PC-3 (cell line): ENCODE measurements at places on chromosomes 1 and 21. TPM values are rescaled to one million over a fixed set of nuclear protein-coding genes. Genes with fewer than 3 reads are reported as not detected.

Gene DHRS3
- 105 and 116 TPM in 2 replicates for total RNA-seq

DNA sequence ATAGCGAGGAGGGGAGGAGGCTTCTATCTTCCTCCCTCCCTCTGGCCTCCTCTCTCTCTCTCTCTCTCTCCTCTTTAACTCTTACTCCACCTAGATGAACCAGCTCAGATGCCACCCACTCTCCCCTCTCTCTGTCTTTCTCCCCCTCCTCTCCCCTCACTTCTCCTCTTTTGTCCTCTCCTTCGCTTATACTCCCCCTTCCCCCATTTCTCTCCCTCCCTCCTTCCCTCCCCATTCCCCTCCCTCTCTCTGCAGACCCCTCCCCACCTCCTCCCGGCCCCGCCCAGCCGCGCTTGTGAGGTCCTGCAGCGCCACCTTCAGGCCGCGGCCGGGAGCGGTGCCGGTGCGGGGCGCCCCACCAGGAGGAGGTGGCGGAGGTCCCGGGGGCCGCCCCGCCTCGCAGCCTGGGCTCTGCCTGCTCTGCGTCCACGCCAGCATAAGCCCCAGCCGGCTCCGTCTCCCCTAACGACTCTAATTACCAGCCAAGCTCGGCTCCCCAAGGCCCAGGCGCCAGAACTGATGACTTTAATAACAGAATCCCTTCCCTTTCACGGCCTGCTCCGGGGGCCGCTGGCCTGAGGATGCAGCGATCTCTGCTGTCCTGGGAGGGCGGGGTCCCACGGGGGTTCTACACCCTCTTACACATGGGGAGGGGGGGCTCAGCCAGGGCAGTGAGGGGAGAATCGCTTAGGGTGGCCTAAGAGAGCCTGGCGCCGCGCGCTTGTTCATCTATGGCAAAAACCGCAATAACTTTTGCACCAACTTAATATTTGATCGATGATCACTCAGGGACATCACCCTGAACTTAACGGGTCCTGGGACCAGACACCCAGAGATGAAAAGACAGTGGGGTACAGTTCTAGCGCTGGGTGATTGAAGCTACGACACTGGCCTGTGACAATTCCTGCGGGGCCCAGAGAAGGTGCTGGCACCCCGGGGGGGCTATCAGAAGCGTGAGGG, 637.3 kb downstream of the MATN1 start:
- DNase-seq, result peak; percentile 36

Gene FCRL4
- not detected in 2 replicates for total RNA-seq

GRCh38 chr21:25908495-25908894, 173.7 kb downstream of the GABPA start:
- DNase-seq, result no peak

Gene MATN1
- total RNA-seq, result 0.63 TPM in 1 of 2 replicates, not detected in the other

Gene C1QA
- total RNA-seq, result not detected in 2 replicates

- DNase-seq, result no peak
Observed at GRCh38 chr1:160363951-160364735, 2.7 kb upstream of the NHLH1 start.

GRCh38 chr1:109632671-109633346, 13.2 kb downstream of the AMPD2 start:
- no peak for DNase-seq

- no peak for DNase-seq
Observed at GRCh38 chr1:14811573-14811972, 213.1 kb downstream of the KAZN start.

- peak; percentile 97 for DNase-seq
Observed at GRCh38 chr1:20493839-20494608, 8.0 kb upstream of the CAMK2N1 start.

- peak; percentile 63 for DNase-seq
Observed at GRCh38 chr1:32988665-32989064, 24.1 kb upstream of the RNF19B start.

Gene PCAT6
- total RNA-seq, result 0.26 and 1.7 TPM in 2 replicates

Gene ANKRD34A
- 0.29 and 2.8 TPM in 2 replicates for total RNA-seq

Gene LUZP1
- 17.5 and 17.8 TPM in 2 replicates for total RNA-seq

Gene TINAGL1
- 176 and 217 TPM in 2 replicates for total RNA-seq

Gene CD1D
- total RNA-seq, result not detected in 2 replicates

- no peak for DNase-seq
Observed at GRCh38 chr1:217561446-217561845, 69.4 kb downstream of the GPATCH2 start.

GRCh38 chr1:88730132-88730675, 46.1 kb downstream of the PKN2 start:
- no peak for DNase-seq

- DNase-seq, result no peak
Observed at GRCh38 chr1:205917466-205918238, 25.6 kb downstream of the SLC26A9 start.

DNA sequence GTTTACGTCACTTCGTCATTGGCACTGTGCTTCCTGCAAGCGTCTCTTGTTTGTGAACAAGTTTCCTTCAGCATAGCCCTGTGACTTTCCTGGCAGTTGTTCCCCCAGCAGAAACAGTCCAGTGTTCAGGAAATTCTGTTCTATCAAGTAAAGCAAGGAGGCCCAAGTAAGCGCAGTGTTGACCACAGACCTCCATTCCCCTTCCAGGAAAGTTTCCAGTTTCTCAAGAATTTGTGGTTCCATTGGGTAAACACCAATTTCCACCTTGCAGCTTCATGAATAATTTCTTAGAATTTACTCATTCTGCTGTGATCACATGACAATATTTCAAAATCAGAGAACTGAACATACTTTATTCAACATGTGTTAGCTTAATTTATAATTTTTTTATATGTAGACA, 88.5 kb upstream of the ETV3 start:
- DNase-seq, result no peak

Gene CFAP141
- total RNA-seq, result not detected in 2 replicates

GRCh38 chr1:178970184-178970583, 55.5 kb upstream of the FAM20B start:
- no peak for DNase-seq

GRCh38 chr1:235950318-235950717, 83.6 kb upstream of the LYST start:
- DNase-seq, result no peak

Gene ERICH3
- total RNA-seq, result not detected in 2 replicates

Gene MEF2D
- total RNA-seq, result 17.3 and 27.4 TPM in 2 replicates

DNA sequence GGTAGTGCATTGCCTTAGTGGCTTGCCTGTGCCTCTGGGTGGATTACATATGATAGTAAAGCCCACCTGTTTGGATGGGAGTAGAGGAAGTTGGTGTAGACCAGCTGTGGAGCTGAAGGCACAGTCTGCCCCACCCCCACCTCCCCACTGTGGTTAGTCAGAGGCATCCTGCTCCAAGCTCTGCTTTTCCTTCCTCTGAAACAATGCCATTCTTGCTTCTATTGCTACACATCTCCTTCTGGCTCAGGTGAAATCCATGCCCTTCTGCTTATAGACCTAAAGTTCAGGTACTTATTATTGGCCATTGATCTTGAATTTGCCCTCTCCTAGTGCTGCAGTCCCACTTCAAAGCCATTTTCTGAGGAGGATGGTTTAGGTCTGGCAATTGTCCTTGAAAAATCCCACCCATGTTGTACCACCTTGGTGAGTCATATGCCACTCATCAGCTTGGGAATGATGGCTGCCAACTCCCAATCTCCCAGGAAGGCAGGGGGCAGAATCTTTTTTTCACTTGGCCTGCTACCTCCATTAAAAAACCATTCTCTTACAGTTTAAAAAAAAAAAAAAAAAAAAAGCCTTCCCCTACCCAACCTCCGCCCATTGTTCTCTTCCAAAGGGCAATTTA, 6.7 kb upstream of the TXLNA start:
- DNase-seq, result peak; percentile 31

Gene MOB3C
- 10.4 and 13.2 TPM in 2 replicates for total RNA-seq

DNA sequence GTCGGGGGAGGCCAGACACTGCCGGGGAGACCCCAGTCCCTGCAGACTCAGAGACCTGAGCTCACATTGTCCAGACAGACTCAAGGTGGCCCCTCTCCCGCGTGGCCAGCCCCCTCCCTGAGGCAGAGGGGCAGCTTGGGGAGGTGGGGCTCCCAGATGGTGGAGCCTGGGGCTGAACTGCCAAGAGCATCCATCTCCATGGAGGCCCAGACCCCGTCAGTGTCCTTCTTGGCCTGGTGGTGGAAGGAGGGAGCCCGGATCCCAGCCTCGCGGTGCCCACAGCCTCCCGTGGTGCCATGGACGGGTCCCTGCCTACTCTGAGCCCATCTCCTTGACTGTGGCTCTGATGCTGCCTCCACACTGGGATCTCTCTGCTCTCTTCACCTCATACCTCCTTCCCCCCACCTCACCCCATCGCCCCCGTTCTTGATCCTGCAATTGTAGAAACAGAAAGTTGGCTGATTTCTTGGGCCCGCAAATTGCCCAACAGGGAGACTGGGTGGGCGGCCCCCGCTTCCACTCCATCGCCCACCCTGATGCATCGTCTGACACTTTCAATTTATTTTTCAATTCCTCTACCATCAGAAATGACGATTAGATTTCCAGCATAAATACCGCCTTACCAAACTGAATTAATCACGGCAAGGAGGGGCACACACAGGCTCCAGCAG, 348.9 kb downstream of the MATN1 start:
- DNase-seq, result no peak

- no peak for DNase-seq
Observed at GRCh38 chr21:39696618-39697017, 48.4 kb upstream of the IGSF5 start.

GRCh38 chr1:116879478-116880133, 30.1 kb upstream of the PTGFRN start:
- DNase-seq, result no peak

DNA sequence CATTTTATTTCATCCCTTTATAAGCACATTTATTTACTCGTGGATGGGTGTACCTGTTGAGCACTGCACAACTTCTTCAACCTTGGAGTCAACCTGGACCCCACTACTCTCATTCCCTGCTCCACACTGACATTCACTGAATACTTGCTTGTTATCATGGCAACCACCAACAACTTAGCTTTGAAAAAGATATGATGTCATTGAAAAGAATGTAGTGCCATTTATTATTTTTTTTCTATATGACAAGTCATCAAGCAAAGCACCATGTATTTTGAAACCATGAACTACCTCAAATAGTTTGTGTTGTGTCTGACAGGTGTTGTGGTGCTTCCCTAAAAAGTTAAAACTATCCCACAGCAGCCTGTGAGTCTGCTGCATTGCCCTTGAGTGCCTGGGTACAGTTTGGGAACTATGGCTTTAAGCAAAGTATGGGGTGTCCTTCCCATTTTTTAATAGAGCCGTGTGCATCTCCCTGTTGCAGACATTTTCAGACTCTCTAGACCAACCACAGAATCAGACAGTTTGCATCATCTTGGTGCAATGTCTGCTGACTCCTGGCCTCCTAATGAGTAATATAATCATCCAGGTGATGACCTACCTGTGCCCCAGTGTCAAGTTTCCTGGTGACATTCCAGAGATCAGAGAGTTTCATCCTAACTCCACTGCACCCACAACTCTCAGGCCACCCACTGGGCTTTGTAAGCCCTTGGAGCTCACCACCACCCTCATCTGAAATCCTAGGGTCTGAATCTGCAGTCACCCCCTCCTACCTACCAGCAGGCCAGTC, 339.7 kb upstream of the PROX1 start:
- DNase-seq, result no peak

DNA sequence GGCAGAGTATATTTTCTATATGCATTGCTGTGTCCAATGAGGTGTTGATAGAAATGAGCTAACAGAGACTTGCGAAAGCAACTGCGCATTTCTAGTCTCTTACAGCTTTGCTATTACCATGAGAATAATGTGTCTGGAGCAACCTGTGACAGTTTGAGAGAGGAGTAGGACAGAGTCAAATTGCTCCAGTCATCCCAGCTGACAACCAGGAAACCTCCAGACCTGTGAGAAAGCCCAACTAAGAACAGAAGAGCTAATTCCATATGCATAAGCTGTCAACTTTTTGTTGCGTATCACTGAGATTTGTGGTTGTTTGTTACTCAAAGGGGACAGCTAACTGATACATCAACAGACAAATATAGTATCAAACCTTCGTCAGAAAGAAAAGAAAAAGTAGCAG, 354.1 kb upstream of the LRRC7 start:
- DNase-seq, result no peak

Gene SYNC
- 6.6 and 10.0 TPM in 2 replicates for total RNA-seq

- DNase-seq, result no peak
Observed at GRCh38 chr1:214329470-214330220, 48.7 kb downstream of the SMYD2 start.
